Fibroblast of upper back skin (primary cell): ENCODE measurements at places on chromosomes 1 and 21.

DNA sequence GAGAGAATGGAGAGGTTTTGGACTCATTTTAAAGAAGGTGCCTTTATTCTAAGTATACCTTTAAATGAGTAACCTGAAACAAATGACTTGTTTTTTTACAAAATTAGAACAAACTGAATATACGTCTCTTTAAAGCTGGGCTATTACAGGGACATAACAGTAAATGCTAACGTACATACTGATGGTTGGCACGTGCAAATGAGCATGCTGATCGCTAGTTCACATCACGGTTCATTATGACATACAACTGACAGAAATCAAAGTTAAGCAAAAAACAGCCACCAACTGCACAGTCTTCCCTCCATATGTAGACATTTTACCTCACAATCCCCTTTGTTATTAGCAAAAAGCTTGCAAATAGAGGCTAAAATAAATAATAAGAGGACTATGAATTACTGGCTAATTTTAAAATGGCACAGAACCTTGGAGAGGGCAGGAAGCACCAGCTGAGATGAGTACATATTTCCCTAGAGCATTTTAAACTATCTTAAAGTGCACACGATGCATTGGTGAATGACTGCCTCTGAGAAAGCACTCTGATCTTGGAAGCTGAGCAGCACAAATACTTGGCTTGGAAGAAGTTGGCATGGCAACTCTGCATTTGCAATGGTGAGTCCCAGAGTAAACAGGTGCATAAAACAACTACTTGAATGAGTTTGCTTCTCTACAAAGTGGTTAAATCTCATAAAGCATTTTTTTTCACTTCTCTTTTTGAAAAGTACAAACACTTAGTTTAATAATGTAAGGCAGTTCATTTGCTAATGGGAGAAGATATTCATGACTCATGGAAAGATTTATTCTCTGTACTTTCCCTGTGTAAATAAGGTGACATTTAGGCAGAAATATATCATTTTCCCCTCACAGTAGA lies 204.7 kb downstream of the LHX8 start:
- DNase-seq = no peak

- DNase-seq = no peak
Observed at GRCh38 chr1:21068937-21069336, 107.8 kb downstream of the EIF4G3 start.

DNA sequence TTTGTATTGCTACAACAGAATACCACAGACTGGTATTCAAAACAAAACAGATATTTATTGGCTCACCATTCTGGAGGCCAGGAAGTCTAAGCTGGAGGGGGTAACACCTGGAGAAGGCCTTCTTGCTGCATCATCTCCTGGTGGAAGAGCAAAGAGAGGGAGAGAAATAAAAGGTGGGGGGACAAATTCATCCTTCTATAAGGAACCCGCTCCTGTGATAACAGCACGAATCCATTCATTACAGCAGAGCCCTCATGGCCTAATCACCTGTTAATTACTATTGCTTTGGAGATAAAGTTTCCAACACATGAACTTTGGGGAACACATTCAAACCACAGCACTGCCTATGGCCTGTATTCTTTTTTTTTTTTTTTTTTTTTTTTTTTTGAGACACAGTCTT lies 5.4 kb downstream of the S100A2 start:
- DNase-seq = no peak

GRCh38 chr1:107358619-107359327 lies 217.9 kb downstream of the NTNG1 start:
- DNase-seq = no peak

- DNase-seq = no peak
Observed at GRCh38 chr21:19181604-19182140, 778.1 kb upstream of the TMPRSS15 start.

GRCh38 chr21:41501919-41502318 lies 6.0 kb downstream of the TMPRSS2 start:
- no peak for DNase-seq

- DNase-seq = no peak
Observed at GRCh38 chr1:217137210-217137881, 414.1 kb upstream of the ESRRG start.
